HepG2 (cell line): ENCODE measurements at places on chromosomes 16 and 17.

GRCh38 chr17:64441772-64442540 is 7.0 kb upstream of the MILR1 start:
- DNase-seq = peak; percentile 47

DNA sequence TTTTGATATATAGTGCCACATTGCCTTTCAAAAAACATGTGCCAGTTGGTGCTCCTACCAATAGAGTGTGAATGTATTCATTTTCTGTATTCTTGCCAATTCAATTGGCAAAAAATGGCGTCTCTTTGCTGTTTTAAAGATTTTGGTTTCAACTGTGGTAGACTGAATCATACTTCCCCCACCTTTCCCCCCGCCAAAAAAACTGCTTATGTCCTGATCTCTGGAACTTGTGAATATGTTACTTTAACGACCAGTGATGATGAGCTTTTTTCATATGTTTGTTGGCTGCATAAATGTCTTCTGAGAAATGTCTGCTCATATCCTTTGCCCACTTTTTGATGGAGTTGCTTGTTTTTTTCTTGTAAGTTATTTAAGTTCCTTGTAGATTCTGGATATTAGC is 325.1 kb upstream of the KCNJ16 start:
- no peak for DNase-seq

- DNase-seq = no peak
Observed at GRCh38 chr16:63415014-63415413, 1378.8 kb upstream of the CDH8 start.

GRCh38 chr17:61331178-61331577 is 68.5 kb upstream of the TBX2 start:
- DNase-seq = no peak

DNA sequence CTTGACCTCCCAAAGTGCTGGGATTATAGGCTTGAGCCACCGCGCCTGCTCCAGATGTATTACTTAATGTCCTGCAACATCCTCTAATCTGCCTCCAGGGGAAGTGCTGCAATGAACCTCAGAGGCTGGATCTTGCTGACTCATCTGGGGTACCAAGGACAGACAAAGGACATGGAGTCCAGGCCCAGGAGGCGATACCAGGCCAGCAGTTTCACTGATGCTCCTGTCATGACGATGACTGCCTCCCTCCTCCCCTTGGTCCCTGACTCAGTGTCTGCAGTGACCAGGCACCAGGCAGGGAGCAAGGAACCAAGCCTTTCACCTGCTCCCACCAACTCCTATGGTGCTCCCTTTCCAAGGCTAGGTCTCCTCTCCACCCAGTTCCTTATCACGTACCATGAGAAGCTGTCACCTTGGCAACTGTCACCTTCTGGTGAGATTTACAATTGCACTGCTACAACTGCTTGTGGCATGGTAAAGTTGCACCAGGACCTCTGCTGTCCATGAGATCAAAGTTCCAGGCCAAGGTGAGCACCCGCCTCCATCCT is 21.6 kb upstream of the PHOSPHO1 start:
- DNase-seq = peak; percentile 42

DNA sequence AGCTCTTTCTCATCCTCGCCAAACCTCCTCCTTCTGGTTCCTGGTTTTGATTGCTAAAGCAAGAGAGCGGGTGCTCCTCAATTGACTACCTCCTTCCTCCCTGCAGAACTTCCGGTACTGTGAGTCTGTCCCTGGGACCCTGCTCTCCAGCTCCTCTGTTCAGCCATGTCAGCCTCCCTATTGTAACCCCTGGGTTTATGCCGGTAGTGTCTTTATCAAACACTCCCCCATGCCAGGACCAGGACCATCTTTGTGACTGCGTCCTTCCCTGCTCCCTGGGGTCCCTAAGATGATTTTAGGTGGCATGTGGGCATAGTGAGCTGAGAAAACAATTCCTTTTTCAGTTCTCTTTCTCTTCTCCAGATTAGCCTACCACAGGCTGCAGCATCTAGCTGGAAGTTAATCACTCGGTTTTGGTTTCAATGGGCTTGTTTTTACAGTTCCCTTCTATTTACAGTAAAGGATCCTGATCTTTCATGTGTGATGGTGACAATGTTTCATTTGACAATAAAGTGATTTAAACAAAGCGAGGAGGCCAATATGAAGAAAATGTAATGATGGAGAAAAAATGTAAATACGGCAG is 27.7 kb upstream of the IL21R start:
- DNase-seq = no peak

DNA sequence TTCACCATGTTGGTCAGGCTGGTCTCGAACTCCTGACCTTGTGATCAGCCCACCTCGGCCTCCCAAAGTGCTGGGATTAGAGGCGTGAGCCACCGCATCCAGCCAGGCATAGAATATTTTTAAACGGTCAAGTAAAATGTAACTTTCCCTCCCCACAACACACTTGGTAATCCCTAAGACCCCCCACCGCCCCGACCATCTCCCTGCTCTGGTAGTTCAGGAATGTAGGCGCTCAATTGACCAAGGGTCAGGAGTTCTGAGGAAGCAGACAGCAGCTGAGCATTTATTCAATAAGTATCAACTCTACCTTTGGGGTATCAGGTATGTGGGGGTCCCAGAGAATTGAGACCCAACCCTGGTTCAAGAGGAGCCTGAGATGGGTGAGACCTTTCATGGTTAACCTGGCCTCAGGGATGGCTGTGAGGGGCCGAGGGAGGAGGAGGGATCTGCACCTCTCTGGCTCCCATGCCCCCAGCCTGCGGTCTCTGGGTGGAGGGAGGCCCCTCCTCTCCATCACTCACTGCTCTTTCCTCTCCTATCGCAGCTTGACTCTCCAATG is 48.4 kb upstream of the TOB1 start:
- DNase-seq = no peak

DNA sequence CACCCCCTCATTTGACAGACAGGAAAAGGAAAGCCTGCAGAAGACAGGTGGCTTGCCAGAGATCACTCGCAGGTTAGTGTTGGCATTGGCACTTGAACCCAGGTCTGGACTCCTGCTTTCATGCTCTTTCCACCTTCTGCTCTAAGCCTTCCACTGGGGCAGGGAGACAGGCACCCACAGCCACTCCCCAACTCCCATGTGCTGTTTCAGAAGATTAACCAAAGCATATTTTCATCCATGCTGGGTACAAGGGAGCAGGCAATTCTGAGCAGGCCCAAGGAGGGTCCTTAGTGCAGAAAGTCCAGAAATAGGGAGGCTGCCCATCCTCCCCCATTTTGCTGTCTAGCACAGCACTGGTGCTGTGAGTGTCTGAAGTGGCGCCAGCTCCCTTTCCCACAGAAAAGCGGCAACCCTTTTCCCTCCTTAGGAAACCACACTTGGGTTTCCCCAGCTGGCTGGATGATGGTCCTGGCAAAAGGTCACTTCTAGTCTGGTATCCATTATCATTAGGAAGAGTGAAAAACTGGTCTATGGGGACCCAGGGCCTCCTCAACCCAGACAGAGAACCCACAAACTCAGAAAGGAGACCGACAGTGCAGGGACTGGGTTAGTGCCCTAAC is 2.0 kb upstream of the CAVIN1 start:
- DNase-seq = no peak

GRCh38 chr17:60770946-60771422 is 93.3 kb downstream of the BCAS3 start:
- no peak for DNase-seq

DNA sequence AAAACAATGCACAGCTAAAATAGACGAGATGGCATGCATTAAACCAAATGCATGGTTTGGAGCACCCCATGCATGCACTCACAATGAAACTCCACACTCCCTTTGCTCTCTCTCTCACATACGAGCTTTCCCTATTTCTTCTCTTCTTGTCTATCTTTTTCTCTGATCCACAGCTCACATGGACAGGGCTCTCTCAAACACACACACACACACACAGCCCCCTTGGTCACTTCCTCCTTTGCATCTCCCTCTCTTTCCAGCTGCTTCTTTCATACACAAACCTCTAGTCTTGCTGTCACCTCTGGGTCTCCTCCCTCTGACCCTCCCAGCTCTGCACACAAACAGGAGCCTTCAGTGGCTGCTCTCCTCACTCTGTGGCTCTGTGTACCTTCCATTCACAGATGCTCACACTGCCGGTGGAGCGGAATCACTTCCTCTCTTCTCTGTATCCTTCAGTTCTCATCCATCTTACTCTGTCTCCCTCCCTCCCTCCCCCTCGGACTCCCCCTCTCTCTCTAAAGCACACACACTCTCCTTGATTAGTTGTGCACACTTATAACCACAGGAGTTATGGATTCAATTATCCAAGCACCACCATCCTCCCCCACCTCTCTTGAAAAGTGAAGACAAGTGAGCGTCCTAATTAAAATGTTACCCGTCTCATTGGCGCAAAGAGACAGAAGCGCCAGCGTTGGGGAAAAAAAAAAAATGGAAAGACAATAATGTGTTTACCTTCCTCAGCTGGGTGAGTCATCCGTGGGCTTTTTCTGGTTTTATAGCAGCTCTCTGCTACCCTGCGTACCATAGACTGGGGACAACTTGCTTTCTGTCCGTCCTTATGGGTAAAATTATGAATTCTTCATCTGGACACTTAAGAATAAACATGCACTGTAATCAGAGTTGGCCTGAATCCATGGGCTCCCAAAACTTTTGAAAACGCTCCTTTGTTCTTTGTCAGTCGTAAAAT is 90.8 kb downstream of the SHISA6 start:
- no peak for DNase-seq

DNA sequence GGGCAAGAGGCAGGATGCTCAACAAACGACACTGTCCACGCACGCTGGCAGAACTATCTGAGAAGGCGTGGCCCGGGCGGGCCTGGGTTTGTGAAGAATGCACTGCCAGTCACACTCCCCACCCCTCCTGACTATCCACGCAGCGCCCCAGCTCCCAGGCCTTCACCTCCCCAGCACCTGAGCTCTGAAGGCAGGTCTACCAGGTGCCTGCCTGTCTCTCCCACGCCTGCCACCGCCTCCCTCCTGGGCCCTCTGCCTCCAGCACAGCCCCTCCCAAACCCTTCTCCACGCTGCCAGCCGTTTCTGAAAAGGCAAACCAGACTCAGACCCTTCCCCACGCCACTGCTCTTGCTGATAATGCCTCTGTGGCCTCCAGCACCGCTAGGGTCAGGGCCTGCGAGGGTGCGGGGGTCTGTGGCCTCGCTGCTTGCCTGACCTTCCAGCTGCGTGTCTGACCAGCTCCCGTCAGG is 11.6 kb downstream of the MYBBP1A start:
- no peak for DNase-seq

GRCh38 chr16:50309527-50310307 is 43.4 kb downstream of the ADCY7 start:
- peak; percentile 82 for DNase-seq

- no peak for DNase-seq
Observed at GRCh38 chr16:8849411-8850011, 19.3 kb downstream of the CARHSP1 start.

DNA sequence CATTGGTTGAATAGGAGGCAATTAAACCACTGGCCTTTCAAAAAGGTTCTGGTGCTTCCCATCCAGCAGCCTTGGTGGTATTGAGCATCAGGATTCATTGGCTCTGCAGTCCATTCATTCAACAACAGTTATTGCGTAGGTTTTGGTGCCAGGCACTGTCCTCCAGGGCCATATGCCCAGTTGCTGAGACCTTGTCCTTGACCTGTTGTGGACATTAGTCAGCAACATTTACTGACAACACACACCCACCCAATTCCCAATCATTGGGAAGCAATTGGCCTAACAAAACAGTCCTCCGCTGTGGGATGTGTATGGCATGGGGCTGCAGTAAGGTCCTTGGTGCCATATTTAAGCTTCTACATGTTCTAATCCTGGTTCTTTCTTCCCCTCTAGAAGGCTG is 82.2 kb downstream of the AXIN2 start:
- DNase-seq = no peak

GRCh38 chr17:40602445-40603443 is 37.5 kb upstream of the CCR7 start:
- no peak for DNase-seq

GRCh38 chr16:72266836-72267235 is 94.9 kb upstream of the PMFBP1 start:
- no peak for DNase-seq

GRCh38 chr17:11954936-11955335 is 42.3 kb downstream of the ZNF18 start:
- no peak for DNase-seq

DNA sequence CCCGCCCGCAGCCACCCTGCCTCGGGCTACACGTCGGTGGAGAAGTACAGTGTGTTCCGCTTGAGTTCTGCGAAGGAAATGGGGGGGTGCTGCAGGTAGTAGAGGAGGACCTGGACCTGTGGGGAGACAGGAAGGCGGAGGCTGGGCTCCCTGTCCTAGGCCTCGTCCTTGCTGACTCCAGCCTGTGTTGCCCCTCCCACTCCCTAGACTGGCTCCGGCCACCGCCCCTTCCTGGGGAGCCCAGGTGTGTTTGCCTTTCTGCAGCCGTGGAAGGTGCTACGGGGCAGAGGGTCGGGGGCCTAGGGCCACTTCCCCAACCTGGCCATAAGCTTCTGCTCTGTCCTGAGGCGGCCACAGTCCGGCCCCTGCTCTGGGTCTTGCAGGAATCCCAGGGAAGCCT is 9.1 kb downstream of the TIMM22 start:
- no peak for DNase-seq
